Right forelimb (tissue), 1 donor: ENCODE measurements at places on chromosomes 5 and 9.
A peak's percentile ranks its signal among the peaks of the same experiment; 100 is the strongest.

DNA sequence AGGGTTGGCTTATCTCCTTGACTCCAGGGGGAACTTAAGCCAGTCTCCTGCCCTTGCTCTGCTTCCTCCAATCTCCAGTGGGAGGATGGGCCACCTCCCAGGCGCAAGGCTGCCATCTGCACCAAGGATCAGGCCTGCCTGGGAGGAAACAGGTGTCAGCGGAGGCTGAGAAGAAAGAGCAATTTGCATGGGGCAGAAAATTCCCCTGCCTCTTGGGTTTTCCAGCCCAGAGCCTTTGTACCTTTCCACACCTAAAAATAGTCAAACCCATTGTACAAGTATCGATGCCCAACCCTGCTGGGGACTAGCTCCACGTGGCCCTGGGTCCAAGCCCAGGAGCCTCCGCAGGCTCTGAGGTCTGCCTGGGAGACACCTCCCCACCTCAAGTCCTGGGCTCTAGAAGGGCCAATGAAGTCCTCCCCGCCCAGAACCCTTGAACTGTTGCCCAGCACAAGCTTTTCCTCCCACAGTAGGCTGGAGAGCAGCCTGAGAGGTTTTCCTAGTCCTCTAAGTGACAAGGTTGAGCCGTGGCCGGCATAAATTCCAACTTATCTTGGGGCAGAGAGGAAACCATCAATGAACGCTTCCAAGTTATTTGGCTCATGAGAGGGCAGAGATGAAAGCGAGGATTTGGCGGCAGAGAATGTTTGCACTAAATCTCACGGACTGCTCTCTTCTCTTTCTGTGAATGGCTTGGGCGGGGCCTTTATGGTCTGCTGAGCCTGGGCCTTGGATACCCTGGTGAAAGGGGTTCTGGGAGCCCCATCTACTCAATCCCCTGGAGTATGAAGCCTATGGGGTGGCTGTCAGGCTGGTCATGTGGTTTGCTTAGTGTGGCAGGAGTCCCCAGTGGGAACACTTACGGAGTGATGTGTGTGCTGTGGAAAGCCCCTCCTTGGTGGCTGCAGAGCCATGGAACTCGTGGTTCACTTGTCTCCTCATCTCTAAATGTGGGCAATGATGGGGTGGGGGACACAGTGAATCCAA, 15.6 kb downstream of the JADE2 start:
- DNase-seq, result no peak

- DNase-seq, result no peak
These were observed 46.1 kb upstream of the PCA3 start for GRCh38 chr9:76718166-76718565.

DNA sequence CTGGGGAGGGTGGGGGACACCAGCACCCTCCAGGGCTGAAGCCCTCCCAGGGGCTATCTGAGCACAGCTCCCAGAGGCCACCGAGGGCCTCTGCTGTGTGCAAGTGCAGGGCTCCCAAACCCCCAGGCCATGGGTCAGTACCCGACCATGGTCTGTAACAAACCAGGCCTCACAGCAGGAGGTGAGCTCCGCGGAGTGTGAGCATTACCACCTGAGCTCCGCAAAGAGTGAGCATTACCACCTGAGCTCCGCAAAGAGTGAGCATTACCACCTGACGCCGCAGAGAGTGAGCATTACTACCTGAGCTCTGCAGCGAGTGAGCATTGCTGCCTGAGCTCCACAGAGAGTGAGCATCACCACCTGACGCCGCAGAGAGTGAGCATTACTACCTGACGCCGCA, 152.9 kb upstream of the IRX2 start:
- DNase-seq, result no peak

- DNase-seq, result no peak
These were observed 65.5 kb upstream of the HSPB3 start for GRCh38 chr5:54390015-54390414.

DNA sequence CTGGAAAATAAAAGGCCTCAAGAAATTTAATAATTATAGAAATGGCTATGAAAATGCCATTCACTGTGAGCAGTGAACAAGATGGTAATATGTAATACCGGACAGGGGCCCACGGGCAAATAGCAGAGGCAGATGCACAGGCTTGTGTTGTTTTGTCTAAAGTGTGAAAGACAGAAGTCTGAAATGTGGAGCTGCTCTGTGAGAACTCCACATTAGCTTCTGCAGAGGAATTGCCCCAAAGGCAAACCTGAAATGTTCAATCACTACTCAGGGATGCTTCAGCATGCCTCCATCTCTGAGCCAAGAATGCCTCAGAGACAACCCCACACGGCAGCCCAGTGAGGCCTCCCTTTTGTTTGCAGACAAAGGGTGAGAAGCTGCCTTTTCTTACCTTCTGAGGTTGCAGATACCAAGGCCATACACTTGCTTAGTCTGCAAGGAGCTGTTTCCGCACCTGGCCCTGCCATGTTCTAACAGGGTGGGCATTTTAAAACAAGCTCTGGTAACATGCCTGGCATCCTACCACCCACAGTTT, 124.3 kb upstream of the CXCL14 start:
- DNase-seq, result no peak

- peak; percentile 91 for DNase-seq
These were observed at the start of gene FCHSD1 for GRCh38 chr5:141650851-141651727. Gene FCHSD1 (minus strand): TSS chr5:141651418. CDS start chr5:141651368, 50 bp downstream.

DNA sequence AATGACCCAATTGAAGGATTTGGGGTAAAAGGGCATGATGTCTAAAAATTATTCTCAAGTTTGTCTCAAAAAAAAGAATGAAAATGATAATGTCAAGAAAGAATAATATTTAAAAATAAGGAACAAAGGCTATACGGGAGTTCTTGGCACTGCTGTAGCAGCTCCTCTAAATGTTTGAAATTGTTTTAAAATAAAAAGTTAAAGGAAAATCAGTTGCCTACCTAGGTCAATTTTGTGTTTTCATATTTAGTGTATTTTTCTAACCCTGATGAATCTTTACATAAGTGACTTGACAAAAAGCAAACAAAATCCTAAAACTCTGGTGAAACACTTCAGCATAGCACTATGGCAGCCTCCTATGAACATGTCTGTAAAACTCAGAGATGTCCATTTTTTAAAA, 56.4 kb downstream of the ALDH1A1 start:
- no peak for DNase-seq

DNA sequence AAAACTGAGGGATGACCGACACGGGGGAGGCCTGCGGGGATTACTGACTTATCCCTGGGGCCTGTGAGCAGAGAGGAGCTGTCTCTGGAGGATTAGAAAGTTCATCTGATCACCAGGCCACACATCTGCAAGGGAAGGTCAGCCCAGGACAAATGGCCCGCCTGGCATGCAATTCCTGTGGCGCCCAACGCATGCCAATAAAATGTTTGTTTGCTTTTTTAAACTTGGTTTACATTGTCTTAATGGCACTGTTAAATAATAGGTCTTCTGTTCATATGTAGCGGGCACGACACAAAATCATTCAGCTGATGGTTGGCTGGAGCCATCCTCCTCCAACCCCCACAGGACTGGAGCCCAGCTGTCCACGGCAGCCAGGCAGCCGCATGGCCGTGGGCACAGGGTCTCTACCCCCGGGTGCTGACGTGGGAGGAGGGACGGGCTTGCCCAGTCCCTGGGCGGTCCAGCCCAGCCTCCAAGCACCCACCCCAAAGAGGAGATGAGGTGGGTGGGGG, 41.0 kb upstream of the SLC12A7 start:
- DNase-seq, result no peak

DNA sequence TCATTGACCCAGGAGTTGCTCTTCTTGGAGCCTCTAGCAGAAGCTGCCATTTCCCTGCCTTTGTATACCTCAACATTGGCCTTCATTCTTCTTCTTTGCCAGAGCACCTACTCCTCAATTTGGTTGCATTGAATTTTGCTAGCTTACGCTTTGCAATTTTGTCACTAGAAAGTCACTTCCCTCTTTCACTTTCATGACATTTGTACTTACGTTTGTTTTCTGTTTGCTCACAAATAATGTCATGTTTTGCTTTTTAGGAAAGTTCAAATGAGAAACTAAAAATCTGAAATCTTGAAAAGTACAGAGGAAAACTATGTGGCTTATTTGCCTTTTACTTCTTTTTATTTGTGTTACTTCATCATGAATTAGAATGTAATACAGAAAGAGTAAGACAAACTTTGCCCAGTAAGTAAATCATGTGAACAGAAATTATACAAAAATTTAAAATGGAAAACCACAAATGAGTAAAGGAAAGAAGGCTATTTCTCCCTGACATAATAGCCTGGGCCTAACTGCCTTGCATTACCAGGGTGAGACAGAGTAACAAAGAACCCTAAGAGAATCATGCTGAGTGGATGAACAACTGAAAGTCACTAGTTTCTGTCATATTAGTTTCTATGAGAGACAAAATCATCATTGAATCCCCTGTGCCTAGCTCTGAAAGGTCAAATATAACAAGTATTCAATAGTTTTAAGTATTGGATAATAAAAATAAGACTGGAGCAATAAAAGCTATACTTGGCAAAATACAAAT, 7.4 kb upstream of the IFNA1 start:
- no peak for DNase-seq

DNA sequence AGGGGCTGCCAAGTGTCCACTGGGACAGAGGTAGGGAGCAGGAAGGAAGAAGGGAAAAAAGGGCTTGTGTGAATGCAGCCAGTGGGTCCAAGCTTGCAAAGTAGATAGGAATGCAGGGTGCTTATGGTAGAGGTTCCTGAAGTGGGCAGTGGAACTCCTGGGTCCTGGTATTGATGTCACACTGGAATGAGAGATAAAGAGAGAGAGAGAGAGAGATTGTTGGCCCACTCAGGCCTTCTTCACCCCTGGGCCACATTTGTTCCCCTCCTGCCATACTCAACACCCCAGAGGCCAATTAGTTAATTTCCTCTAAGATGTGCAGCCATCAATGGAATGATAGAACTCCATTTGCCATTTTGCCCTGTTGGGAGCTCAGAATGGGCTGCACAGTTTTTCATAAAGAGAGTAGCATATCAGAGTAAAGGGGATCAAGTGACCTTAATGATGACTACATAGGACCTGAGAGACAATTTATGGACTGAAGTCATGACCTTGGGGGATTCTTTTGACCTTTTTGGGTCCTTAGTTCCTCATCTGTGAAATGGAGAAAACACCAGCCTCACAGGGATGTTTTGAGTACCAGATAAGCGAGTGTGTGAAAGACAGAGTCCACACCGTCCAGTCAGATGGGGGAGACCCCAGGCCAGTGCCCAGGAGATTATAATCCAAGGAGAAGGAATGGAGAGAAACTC, 52.9 kb downstream of the PPARGC1B start:
- no peak for DNase-seq

DNA sequence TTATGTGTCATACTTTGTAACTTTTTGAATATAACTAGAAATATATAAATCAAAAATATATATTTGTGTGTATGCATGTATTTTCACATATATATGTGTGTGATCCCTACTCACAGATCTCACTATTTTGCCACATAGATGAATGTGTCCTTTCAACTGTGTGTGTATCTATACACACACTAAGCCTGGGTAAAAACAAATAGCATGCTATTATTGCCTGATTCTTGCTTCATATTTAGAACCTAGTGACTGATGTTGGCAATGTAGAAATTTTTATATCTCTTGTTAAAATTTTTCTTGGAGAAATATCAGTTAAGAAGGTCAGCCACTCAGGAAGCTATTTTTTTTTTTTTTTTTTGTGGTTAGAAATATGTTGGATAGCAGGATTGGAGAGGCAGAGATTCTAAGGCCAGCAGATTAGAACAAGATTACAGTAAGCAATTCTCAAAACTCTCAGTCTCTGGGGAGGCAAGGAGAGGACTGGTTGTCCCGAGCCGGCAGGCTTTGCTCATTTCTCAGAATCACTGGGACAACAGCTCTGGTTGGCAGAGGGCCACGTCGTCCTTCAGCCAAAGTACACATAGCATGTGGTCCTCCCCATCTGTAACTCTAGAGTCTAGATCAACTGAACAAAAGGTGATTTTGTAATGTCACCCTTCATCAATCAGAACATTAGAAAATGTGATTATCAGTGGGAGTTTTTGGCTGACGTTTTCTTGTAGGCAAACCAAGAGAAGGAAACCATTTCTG, 19.7 kb downstream of the C6 start:
- peak; percentile 46 for DNase-seq

- DNase-seq, result no peak
These were observed 1070.3 kb upstream of the CDH18 start for GRCh38 chr5:21058289-21058688.

- DNase-seq, result no peak
These were observed 5.2 kb upstream of the CRB2 start for GRCh38 chr9:123350590-123351310.

DNA sequence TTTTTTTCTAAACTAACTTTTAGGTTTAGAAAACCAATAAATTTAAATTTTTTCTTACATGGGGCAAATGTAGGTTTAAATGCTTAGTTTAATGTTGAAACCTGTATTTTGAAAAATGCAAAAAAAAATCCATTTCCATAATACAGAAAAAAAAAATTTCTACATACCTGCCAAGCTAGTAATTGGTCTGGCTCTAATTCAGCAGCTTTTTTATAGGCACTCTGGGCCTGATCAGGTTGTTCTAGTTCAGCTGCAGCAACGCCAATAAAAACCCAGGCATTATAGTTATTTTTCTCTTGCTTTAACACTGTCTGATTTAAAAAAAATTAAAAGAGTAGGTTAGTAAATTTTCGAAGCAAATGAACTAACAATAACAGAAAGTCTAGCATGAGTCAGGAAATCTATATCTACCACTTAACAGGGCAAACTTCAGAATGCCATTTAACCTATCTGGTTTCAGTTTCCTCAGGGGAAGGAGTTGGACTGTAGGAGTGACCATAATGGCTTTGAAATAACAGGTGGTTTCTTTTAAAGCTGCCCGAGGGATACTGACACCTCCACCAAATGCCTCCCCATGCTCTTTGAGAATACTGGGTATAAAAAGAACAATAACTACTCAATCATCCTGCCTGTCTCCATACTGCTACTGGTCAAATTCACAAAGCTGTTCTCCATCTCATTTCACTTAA, 11.6 kb downstream of the SKIC3 start:
- DNase-seq, result no peak

DNA sequence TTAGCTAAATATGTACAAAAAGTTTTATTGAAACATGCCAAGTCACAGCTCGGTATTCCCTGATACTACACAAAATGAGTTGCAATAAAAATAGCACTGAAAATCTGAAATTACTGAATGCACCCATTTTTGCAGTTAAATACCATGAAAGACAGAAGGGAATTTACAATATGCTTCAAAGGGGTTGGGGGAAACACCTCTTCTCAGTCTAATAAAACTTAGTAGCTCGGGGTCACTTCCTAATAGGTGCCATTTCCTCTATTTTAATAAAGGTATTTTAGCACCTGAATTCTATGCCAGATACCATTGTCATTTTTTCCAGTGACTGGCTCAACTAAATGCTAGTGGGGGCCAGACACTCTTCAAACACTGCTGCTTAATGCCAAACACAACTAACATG, 204.1 kb upstream of the MEF2C start:
- no peak for DNase-seq

DNA sequence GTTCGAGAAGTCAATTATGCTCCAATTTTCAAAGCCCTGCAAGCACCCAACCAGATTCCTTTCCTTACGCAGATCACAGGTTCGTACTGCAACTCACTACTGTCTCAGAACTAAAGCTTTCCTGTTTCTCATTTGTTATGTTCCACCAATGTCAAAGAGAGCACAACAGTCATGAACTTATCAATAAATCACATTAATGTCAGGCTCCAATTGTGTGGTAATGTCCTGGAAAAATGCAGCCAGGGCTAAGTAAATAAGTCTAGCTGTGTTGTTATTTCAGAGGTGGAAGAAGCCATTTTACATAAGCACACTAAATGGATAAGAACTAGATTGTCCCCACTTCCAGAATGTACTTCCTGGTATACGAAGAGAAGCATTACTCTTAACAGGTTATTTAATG, 488.6 kb upstream of the PTGER4 start:
- no peak for DNase-seq

- DNase-seq, result no peak
These were observed 233.4 kb downstream of the RAB3C start for GRCh38 chr5:58816181-58816731.
